ENCODE measurements at places on chromosomes 12 and 14. TPM values are rescaled to one million over a fixed set of nuclear protein-coding genes. Genes with fewer than 3 reads are reported as not detected.

ESR2 gene
- total RNA-seq: 0.04 TPM

FLRT2 gene
- total RNA-seq: 3.9 TPM

OR4Q2 gene
- total RNA-seq: not detected

KRT6A gene
- 0.52 TPM for total RNA-seq

DEPDC4 gene
- total RNA-seq: 2.0 TPM

WDR20 gene
- 22.2 TPM for total RNA-seq

NXPH4 gene
- 5.0 TPM for total RNA-seq

UBE3B gene
- 15.3 TPM for total RNA-seq

TAS2R13 gene
- not detected for total RNA-seq

IFNG-AS1 gene
- total RNA-seq: not detected

C12orf42 gene
- not detected for total RNA-seq

TSPAN8 gene
- not detected for total RNA-seq

SERPINA3 gene
- total RNA-seq: 5.9 TPM

AKAP3 gene
- not detected for total RNA-seq

PLBD1 gene
- 4.8 TPM for total RNA-seq

SERPINA4 gene
- not detected for total RNA-seq

NINJ2 gene
- 0.66 TPM for total RNA-seq

AMHR2 gene
- total RNA-seq: 0.92 TPM

PLEKHH1 gene
- total RNA-seq: 4.5 TPM

KRT3 gene
- 0.05 TPM for total RNA-seq

TMX1 gene
- 35.3 TPM for total RNA-seq

CLEC1A gene
- total RNA-seq: not detected

GOLGA3 gene
- 24.3 TPM for total RNA-seq

CDCA3 gene
- total RNA-seq: 88.0 TPM

APOF gene
- total RNA-seq: not detected

MMP17 gene
- total RNA-seq: 13.3 TPM

ALDH6A1 gene
- 2.5 TPM for total RNA-seq

PLA2G1B gene
- not detected for total RNA-seq

SRRM4 gene
- total RNA-seq: not detected

NRL gene
- total RNA-seq: 1.0 TPM

PRKD1 gene
- total RNA-seq: 2.6 TPM

TCL1B gene
- not detected for total RNA-seq

MIP gene
- not detected for total RNA-seq

CSRP2 gene
- 18.4 TPM for total RNA-seq

TMEM233 gene
- 0.11 TPM for total RNA-seq

IL26 gene
- not detected for total RNA-seq

POTEG gene
- total RNA-seq: not detected

PLEKHD1 gene
- total RNA-seq: 0.02 TPM

LALBA gene
- total RNA-seq: not detected

PALS1 gene
- total RNA-seq: 19.6 TPM

Measured in A549 treated with DMSO at 1 μM for 4 hours (cell line).